ENCODE measurements at places on chromosomes 7 and 10.

- DNase-seq = peak; percentile 2
Measured at GRCh38 chr10:90138844-90139243, 437.5 kb downstream of the KIF20B start.

DNA sequence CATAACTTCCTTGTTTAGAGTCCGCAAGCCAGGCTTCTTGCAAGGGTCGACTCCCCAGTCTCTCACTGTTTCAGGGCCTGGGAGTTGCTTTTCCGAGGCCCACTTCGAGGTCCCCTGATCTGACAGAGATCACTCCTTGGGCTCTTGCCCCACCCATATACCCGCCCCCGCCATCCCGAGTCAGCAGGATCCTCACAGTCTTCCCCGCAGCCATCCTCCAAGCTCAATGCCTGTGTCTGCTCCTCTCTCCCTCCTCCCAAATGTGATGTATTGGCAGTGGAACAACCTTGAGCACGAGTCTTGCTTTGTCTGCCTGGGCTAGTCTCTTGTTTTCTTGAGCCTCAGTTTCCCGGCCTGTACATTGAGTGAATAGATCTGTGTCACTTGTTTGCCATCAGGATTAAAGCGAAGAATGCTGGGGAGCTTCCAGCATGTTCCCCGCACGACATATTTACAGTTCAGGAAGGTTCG, 2.4 kb upstream of the HMX2 start:
- DNase-seq = no peak

GRCh38 chr7:114790521-114790920, 131.4 kb upstream of the MDFIC start:
- no peak for DNase-seq

GRCh38 chr7:64655811-64656210, 10.1 kb upstream of the ZNF107 start:
- DNase-seq = no peak

DNA sequence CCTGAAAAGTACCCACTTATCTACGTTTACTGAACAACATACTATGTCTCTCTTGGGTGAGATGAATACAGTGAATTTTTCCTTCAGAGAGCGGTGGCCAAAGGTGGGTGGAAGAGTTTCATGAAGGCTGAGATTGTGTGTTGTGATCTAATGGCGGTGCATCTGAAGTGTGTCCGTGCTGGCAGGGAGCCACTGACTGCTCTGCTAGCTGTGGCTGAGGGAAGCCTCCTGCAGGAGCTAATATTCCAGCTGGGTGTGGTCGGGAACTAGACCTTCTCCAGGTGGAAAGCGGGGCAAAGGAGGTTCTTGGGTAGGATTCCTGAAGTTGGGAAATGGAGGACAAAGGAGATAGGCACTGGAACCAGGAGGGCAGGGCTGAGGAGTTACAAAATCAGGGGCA, 69.2 kb upstream of the GRB10 start:
- DNase-seq = no peak

- no peak for DNase-seq
Measured at GRCh38 chr7:81774551-81774950, 4.7 kb upstream of the HGF start.

DNA sequence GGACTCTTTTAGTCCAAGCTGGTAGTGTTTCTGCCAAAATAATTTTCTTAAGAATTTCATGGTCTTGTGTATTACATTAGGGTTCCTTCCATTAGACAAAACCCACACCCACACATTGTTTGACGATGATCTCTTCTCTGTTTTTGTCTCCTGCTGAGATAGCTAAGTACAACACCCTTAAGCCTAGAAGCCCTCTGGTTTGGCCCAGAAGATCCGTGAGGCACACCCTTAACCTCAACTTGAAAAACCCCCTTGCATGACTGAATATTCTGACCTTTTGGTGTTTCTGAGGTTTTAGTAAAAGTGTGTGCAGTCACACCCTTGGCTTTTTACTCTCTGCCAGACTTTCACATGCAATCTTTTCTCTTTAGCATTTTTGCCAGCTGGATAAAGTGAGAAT, 29.3 kb upstream of the ERCC6 start:
- no peak for DNase-seq

- no peak for DNase-seq
Measured at GRCh38 chr7:40072268-40072667, 62.2 kb downstream of the MPLKIP start.

DNA sequence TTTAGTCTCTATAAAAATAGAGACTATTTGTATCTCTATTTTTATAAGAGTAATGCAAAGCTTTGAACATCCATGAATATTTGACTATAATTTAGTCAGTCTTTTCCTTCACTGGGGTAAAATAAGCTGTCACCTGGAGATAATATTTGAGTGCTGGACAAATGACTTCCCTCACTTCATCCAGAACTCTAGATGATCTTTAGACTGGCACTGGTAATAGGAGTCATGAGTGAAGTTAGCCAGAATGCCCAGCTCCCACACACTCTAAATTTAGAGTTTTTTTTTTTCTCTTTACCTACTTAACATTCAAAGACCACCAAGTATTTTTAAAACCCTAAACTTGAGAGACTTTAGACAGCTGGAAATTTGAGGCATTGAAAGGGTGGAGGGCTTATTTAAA, 100.7 kb downstream of the LSMEM1 start:
- no peak for DNase-seq

- no peak for DNase-seq
Measured at GRCh38 chr10:103630156-103630555, 136.7 kb downstream of the NEURL1 start.

- no peak for DNase-seq
Measured at GRCh38 chr10:48468866-48469511, 135.9 kb downstream of the ARHGAP22 start.

DNA sequence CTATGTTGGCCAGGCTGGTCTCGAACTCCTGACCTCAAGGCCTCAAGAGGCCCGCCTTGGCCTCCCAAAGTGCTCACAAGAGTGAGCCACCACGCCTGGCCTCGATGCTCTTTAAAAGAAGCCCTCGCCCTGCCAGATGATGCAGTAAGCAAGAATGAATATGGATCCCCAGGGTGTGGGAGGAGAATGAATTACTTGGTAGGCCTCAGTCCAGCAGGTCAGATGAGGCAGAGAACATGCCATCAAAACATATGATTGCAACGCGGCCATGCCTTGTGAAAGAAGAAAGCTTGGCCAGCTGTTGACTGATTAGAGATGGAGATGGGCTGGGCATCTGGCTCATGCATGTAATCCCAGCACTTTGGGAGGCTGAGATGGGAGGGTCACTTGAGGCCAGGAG, 68.7 kb downstream of the CAMK1D start:
- DNase-seq = no peak

DNA sequence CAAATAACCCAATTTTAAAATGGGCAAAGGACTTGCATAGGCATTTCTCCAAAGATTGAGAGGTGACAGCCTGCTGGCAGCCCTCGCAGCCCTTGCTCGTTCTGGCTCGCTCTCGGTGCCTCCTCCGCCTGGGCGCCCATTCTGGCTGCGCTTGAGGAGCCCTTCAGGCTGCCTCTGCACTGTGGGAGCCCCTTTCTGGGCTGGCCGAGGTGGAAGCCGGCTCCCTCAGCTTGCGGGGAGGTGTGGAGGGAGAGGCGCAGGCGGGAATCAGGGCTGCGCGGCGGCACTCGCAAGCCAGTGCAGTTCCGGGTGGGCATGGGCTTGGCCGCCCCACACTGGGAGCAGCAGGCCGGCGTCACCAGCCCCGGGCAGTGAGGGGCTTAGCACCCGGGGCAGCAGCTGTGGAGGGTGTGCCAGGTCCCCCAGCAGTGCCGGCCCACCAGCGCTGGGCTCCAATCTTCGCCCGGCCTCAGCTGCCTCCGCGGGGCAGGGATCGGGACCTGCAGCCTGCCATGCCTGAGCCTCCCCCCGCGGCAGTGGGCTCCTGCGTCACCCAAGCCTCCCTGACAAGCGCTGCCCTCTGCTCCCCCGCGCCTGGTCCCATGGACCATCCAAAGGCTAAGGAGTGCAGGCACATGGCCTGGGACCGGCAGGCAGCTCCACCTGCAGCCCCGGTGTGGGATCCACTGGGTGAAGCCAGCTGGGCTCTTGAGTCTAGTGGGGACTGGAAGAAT, 54.0 kb upstream of the GALNT17 start:
- DNase-seq = no peak

GRCh38 chr10:102802920-102803534, 34.2 kb downstream of the CYP17A1 start:
- no peak for DNase-seq

- DNase-seq = no peak
Measured at GRCh38 chr10:26242706-26243350, 26.3 kb downstream of the GAD2 start.

DNA sequence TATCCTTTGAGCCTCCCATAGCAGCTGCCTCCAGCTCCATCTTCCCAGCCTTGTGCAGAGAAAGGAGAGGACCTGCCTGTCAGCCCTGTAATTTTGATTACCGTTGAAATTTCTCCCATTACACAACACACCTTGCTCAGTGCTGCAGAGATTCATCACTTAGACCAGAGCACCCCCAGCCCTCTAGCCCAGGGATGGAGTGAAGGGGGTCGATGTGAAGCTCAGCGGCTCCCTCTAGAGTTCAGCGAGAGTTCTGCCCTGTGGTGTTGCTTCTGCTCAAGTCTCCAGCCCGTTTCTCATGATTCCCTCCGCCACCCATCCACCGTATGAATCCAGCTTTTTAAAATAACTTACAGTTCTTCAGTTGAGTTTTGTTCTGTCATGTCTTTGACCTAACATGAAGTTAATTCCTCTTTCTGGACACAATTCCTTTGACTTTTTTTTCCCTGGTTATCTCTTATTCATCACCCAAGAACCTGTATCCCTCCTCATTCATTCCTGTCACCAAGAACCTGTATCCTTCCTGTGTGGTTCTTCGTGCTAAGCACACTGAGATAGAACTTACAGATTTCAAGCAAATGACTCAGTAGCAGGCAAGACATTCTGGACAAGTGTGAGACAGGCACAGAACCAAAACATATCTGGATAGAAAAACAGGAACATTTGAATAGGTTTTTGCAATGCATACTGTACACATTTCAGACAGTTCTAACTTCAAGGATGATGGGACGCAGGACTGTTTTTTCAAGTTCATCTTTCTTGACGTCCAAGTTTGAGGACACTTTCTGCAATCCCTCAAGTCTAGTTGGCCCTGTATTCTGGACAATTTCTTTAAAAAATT, 35.0 kb upstream of the ZNF32 start:
- peak; percentile 10 for DNase-seq

GRCh38 chr7:98802781-98803110, 67.1 kb downstream of the TMEM130 start:
- DNase-seq = no peak

DNA sequence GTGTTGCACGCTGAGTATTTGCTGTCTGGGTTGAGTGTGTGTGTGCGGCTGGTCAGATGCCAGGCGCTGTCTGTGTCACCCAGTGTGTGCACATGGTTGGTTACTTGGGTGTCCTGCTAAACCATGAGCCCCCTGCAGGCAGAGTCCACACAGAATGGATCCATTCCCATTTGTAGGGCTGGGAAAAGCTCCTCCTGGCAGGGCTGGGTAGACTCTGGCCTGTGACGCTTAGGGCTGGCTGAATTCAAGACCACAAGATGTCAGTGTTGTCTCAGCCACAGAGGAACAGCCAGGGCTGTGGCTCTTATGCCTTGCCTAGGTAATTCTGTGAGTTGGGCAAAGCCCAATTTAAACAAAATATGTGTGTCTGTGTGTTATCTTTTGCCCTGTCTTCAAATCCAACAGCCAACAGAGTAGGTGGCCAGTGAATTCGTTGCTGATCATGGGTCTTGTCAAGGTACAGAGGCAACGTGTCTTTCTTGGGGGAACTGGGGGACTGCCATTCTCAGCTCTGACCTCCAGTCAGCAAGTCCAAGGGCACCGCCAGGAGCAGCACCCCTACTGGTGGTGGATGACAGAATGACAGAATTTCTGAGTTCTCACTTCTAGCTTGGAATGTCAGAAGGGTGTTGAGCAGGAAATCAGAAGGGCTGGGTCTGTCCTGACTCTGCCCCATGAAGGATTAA, 285.1 kb downstream of the CCSER2 start:
- DNase-seq = peak; percentile 0

- no peak for DNase-seq
Measured at GRCh38 chr7:4111166-4111565, 570.9 kb upstream of the FOXK1 start.

GRCh38 chr10:16436367-16436757, 448 bp upstream of the PTER start:
- DNase-seq = peak; percentile 32

DNA sequence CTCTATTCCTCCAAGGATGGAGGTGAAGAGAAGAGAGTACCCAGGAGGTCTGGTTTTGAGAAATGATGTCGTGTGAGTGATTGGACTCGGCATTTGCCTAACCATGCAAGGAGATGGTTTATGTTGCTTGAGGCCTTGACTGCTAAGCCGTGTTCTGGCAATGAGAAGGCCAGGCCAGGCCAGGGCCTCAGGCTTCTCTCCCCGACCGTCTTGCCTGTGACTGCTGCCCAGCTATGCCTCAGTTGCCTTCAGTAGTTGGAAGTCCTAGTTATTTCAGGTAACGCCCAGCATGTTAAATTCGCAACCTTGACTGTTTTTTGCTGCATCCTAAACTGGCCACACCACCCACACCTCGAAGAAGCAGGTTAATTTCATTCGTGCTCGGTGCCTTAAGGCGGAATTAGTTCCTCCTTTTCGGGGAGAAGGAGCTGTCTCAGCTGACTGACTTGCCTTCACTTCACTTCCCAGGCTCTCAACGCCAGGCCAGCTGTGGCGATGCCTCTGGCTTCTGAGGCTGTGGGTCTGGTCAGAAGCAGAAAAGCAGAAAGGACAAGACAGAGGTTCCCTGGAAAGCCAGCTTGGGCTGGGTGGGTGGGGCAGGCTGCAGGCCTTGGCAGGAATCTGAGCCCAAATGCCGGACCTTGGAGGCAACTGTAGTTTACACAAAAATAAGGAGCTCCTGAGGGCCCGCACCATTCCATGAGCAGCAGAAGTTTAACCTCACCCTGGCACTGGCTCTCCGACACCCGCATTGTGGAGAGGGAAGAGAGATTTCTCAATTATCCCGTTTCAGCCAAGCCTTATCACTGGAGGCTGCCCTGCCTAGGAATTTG, 61.9 kb upstream of the SAMD8 start:
- DNase-seq = no peak

DNA sequence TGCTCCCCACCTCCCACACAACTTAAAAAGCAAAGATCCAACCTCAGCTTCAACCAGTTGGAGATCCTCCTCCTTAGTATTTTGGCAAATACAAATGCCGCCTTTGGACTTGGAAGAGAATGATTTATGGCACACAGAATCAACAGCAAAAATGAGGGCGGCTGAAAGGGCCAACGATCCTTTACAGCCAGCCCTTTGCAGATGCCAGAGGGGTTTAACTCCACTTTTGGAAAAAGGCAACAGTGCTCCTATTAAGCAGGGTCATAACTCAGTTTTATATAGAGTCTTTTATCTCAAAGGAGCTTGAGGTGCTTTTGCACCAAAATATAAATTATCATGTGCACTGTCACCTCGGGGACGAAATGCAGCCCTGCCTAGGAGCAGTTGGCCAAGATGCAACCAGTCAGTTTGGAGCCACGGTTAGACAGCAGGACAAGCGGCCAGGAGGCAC, 56.7 kb upstream of the JCAD start:
- no peak for DNase-seq

DNA sequence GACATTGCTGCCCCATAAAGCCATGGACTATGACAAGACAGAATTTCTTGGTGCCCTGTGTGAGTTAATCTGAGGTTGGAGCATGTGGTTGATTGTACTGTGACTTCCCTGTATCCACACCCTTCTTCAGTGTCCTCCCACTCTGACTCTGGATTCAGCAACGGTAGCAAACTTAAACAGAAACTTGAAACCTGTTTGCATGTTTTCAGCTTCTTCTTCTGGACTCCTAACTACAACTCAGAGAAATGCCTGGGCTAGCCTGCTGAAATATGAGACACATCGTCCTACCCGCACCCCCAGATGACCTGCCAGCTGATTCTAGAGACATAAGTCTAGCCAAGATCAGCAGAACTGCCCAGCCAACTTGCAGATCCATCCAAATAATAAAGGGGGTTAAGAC, 78.4 kb downstream of the IPMK start:
- DNase-seq = no peak

All from AML-193 (cell line).